Suppressor macrophage treated with lipopolysaccharide for 1 hour (primary cell): ENCODE measurements at places on chromosomes 6 and 20.

DNA sequence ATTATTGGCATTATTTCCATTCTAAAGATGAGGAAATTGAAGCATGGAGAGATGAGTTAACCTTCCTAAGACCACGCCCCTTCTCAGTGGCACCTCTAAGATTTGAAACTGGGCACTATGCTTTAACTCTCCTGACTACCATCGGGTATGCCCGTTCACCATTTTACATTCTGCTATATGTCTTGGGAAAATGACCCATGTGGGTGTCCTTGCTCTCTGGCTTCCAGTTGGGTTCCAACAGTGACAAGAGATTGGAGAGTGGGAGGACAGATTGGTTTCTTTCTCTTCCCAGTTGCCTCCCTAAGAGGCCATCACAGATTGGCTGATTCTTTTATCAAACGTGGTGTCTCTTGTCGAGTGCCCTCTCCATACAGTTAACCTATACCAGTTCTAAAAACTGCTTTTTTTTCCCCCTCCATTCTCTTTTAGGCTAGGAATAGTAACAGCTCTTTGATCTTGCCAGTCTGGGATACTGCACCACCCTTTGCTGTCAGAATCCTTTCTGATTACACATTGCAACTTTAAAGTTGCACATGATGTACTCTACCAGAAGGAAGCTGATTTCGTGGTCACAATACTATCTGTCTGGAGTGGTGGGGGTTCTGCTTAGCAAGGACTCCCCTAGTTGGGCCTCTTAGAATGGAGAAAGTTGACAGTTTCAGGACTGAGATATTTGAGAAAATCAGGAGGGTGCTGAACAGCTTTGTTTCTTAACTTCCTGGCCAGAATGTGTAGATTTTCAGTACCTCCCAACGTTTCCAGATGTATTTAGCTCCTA, 88.0 kb upstream of the ELOVL5 start:
- DNase-seq: peak; percentile 63

- no peak for DNase-seq
These were observed 32.0 kb upstream of the POU5F1 start for GRCh38 chr6:31202259-31203166.

- no peak for DNase-seq
These were observed 17.3 kb downstream of the NSFL1C start for GRCh38 chr20:1449370-1449769.

GRCh38 chr6:143068001-143068400, 7.3 kb downstream of the AIG1 start:
- no peak for DNase-seq

DNA sequence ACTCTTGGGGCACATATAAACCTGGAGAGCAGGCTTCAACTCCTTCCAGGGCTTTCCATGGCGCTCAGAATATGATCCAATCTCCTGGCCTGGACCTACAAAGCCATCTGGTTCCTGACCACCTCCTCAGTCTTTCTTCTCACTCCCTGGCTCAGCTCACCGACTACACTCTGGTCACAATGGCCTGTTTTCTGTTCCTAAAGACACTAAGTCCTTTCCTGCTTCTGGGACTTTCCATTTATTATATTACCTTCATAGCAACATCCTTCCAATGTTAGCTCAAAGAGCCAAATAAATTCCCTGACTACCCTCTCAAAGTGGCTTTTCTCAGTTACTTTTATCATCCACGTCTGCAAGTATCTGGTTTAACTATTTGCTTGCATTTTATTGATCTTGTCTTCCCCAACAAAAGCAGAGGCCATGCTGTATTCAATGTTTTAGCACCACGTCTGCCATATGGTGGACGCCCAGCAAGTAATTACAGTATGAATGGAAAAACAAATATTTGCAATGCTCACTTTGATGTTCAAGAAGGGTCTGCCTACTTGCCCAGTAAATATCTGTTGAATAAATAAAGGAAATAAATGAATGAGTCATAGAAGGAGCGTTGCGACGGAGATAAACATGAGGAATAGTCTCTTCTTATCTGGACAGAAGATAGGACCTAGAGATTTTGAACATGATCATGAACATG, 328.4 kb downstream of the ESR1 start:
- DNase-seq: no peak

- DNase-seq: no peak
These were observed 126.9 kb downstream of the TRMT11 start for GRCh38 chr6:126113261-126113660.

DNA sequence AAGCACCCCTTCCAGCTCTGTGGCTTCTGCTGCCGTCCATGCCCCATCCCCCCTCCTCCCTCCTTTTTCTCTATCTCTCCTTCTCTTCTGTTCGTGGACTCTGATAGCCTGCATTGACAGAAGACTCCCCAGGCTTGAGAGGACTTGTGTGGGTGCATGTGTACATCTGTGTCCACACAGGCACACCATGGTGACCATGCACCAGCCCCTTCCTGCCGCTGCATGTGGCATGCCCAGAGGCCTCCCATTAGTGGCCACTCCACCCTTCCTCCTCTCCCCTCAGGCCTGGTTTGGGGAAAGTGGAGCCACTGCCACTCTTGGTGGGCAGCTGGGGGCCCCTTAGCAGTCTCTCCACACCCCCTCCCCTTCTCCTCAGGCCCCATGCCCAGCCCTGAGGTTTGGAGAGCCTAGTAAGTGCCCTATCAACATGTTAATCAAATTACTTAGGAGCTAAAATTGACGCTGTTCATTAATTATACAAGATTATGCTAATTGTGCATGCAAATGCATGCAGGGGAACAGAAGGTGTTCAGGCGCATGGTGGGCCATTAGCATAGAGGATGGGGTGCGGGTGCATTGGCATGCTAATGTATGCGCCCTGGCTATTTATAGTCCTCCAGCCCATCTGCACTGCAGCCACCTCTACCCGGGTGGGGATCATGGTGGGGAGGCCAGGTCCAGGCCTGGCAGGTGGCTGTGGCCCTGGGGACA, 45.9 kb downstream of the EBF4 start:
- DNase-seq: no peak

GRCh38 chr20:61695741-61696140, 369.9 kb downstream of the TAF4 start:
- DNase-seq: no peak

GRCh38 chr6:150163970-150164369, 21.1 kb downstream of the PPP1R14C start:
- no peak for DNase-seq

GRCh38 chr20:40776466-40777457, 87.7 kb upstream of the MAFB start:
- DNase-seq: peak; percentile 80

GRCh38 chr6:12315292-12316081, 25.3 kb downstream of the EDN1 start:
- DNase-seq: no peak

GRCh38 chr20:52234302-52235045, 42.9 kb upstream of the ZFP64 start:
- no peak for DNase-seq

GRCh38 chr6:67680297-67680932, 954.7 kb upstream of the ADGRB3 start:
- no peak for DNase-seq

- no peak for DNase-seq
These were observed 146.2 kb downstream of the UST start for GRCh38 chr6:148893073-148893472.

- DNase-seq: no peak
These were observed 84.9 kb upstream of the CARMIL1 start for GRCh38 chr6:25194172-25194678.

GRCh38 chr6:89273816-89274215, 41.3 kb downstream of the GABRR2 start:
- DNase-seq: no peak

- no peak for DNase-seq
These were observed 3.8 kb upstream of the FKBP1A start for GRCh38 chr20:1396702-1397101.

GRCh38 chr6:135811170-135811569, 40.3 kb upstream of the PDE7B start:
- no peak for DNase-seq

GRCh38 chr20:53750827-53751619, 157.4 kb upstream of the ZNF217 start:
- peak; percentile 61 for DNase-seq

GRCh38 chr20:13995086-13995665, at the start of gene MACROD2:
Gene MACROD2, plus strand, starts transcription at chr20:13995516.
- DNase-seq: peak; percentile 76

DNA sequence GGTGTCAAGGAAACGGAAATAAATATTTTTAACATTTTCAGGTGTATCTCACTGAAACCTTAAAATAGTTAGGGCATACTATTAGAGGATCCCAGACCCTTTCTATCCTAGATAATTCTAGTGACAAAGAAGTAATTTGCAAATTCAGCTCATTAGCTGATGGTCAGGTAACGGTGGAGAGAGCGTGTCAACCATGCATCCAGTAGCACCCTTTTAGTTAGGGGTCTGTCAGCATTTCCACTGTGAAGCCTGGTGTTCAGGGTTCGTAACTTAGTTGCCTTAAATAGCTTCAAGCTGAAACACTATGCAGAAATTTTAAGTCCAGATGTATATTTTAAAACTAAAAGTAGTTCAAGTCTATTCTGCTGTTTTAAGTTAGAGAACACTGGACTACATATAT, 48.5 kb upstream of the SUPT3H start:
- DNase-seq: no peak
